Endodermal cell (in vitro differentiated cells): ENCODE measurements at places on chromosomes 12 and 14. TPM values are rescaled to one million over a fixed set of nuclear protein-coding genes. Genes with fewer than 3 reads are reported as not detected.

Gene BEST3
- total RNA-seq: not detected in 2 replicates

Gene TM9SF1
- total RNA-seq: 40.2 and 40.8 TPM in 2 replicates

Gene IPO4
- 67.4 and 73.5 TPM in 2 replicates for total RNA-seq

Gene METTL25
- 10.6 and 11.2 TPM in 2 replicates for total RNA-seq

Gene TOMM20L
- not detected in 2 replicates for total RNA-seq
